HL-60 (cell line): ENCODE measurements at places on chromosomes 3 and 15.

DNA sequence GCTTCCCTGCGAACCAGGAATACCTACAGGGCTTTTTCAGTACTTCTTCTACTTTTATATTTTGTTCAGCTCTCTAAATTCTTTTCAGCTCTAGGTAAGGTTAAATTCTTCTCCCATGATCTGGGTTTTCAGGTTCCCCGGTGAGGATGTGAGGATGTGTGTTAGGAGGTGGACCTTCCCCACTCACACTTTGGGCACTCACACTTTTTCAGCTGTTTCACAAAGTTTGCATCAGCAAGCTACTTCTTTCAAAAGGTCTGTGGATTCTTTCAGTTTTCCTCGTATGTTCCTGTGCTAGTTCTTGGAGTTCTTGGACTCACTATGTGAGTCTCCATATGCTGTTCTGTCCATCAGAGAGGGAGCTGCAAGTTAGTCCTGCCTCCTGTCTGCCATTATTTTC is 13.9 kb upstream of the OR5K2 start:
- no peak for DNase-seq

DNA sequence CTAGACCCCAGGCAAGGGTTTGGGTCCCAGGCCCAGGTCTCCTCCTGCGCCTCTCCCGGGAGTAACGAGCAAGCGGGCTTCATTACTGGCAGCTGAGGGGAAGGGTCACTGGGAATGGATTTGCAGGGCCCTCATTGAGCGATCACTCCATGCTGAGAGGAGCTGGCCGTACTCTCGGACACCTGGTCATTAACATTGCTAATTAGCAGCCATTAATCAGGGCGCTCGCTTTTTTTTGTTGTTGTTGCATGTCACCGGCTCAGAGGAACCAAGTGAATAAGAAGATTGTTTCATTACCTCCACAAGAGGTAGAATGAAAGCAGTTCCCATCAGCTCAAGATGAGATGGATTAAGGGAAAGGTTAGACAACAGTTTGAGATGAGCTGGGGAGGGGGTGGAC is 293.0 kb upstream of the ATP11B start:
- DNase-seq, result no peak

- DNase-seq, result peak; percentile 69
These were observed at the start of gene MEIS2 for GRCh38 chr15:37100109-37100965. TSS of gene MEIS2 (minus strand) at chr15:37100549. CDS start at chr15:37099466, 1,083 bp downstream.

DNA sequence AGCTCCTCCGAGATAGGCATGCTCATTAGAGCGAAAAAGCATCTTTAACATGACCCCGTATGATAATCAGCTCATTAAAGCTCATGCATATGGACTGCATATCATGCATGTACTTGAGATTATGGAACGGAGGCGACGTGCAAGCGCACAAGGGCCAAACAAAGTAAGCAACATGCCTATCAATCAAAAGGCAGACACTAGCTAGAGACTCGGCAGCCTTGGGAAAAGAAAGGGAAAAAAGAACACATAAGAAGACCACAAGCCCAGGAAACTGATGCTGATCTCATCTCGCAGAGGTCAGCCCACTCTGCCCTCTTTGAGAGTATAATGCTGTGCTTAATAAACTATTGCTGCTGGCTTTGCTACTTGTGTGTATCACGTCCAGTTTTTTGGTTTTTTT is 2.6 kb upstream of the ACOX2 start:
- no peak for DNase-seq

GRCh38 chr3:56954125-56954524 is 106.3 kb upstream of the SPATA12 start:
- DNase-seq, result no peak

- no peak for DNase-seq
These were observed 18.3 kb downstream of the CALML4 start for GRCh38 chr15:68186671-68187397.

- DNase-seq, result no peak
These were observed 52.1 kb downstream of the BSN start for GRCh38 chr3:49606427-49606826.

DNA sequence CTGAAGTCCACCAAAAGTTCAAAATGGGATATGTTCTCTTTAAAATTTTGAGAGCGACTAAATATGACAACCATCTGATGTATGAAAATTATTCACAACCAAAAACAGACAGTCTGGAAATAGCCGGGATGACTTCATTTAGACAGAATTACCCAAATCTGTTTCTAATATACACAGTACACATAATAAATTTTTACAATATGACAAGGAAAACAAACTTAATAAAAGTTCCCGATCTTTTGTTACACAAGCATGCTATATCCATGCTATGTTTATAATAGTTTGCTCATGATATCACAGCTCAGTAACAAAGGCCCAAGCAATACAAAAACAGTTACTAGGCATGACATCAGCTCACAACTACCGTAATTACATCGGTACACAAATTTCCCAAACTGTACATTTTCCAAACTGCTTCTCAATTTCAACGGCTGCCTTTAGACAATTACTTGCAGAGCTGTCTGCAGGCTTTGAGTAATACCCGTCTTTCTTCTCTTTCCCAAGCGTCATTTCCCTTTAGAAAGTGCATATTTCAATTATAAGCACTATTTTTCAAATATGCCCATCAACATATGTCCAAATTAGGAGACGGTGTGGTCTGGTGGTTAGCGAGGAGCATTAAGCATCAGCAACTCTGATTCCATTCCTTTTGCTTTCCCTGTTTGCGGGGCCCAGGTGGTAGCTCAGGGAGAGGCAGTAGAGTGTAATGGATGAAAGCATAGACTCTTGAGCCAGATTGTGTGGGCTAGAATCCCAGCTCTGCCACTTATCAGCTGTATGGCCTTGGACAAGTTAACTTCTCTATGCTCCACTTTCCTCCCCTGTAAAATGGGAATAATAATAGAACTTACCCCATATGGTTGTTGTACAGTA is 481.2 kb downstream of the FOXP1 start:
- no peak for DNase-seq

- no peak for DNase-seq
These were observed 16.1 kb downstream of the AMOTL2 start for GRCh38 chr3:134357914-134358811.

DNA sequence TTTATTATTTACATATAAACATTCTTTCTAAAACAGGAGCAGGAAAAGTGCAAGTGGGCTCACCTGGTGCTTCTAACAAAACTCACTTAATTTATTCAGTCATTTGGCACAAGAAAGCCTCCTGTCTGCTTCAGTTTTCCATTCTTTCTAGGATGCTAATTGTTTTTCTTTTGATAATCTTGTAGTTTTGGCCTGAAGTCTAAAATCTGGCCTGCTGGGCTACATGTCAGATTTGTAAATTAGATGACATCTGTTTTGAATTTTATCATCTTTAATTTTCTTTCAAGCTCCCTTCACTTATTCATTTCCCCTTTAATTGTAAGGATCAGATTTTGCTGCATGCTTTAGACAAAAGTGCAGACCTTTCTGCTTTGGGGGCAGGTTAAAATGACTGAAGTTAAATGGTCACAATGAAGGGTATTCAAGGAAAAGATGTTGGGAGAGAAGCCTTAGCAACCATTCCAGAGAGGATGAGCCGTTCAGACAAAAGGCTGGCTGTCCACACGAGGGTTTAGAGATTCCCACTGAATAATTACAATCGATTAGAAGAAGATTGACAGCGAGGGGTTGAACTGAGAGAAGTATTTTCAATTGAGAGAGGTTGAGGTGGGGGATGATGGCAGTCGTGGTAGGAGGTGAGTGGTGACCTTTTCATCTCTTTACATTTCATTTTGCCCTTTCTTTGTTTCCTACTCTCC is 59.9 kb upstream of the PTX3 start:
- DNase-seq, result no peak

GRCh38 chr3:97037294-97037943 is 223.0 kb downstream of the EPHA6 start:
- DNase-seq, result no peak

DNA sequence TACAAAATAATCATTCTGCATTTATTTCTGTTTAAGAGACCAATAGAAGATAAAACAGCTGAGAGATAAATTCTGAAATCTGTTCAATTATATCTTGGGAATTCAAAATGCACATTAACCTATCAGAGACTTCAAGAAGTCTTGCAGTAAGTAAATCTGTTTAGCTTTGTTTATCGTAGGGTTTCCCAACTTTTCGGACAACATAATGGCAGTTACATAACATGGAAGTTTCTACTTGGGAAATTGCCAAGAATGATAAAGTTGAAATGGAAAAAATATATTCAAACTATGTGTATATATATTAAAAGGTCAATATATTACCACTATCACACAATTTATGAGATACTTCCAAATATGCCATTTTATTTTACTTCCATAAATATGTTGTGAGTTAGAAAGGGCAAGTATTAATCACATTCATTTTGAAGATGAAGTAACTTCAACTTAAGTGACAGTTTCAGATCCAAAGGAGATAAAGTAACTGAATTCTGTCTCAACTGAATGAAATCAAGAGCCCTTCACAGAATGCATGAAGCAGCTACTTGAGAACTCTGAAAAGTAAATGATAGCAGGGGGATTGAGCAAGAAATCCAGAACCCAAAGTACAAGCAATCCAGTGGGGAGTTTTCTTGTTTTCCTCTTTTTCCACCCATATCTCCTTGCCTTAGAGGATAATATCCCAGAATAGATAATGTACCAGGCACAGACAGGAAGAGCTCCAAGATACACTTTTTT is 108.8 kb downstream of the PLOD2 start:
- DNase-seq, result no peak

DNA sequence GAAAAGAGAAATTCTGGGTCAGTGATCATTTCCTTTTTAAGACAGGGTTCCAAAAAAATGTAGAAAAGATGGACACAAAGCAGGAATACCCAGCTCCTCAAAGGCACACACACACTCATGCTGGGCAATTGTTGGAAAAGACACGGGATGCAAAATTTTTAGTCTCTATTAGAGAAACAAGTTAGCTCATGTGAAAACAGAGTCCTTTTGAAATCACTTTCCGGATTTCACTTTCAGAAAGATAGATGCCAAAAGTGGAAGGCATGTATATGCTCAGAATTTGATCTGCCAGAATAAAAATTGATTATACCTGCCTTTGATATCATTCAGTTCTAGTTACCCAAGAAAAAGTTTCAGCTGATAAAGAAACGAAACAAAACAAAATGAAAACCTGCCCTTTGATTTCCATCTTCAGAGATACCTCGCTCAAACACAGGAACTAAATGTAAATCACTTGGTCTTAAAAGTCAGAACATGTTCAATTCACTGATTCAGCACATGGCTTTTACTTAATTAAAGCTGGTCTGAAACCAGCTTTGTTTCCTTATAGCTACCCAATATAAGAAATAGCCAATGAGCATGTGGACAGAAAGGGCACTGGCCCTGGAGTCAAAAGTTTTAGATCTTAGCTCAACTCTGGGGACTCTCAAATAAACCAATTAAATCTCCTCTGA is 52.8 kb downstream of the PLD1 start:
- no peak for DNase-seq

GRCh38 chr3:194447657-194448056 is 39.1 kb downstream of the ATP13A3 start:
- DNase-seq, result no peak

DNA sequence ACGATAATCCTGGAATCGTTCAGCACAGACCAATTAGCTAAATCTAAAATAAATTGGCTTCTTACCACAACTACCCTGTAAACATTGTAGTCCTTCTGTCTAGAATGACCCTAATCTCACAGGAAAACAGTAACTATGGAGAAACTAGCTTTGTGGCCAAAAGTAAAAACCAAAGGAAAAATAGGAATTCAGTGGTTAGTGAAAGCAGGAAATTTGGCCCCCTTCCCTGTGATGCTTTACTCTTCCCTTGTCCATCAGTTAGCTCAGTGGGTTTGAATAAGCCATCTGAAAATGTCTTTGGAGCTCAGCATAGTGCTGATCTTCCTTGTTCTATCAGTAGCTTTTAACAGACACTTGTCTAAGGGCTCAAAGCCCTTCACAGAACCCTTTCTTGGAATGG is 1.6 kb downstream of the NMD3 start:
- no peak for DNase-seq

- no peak for DNase-seq
These were observed 32.4 kb downstream of the MAP6D1 start for GRCh38 chr3:183792976-183793375.

DNA sequence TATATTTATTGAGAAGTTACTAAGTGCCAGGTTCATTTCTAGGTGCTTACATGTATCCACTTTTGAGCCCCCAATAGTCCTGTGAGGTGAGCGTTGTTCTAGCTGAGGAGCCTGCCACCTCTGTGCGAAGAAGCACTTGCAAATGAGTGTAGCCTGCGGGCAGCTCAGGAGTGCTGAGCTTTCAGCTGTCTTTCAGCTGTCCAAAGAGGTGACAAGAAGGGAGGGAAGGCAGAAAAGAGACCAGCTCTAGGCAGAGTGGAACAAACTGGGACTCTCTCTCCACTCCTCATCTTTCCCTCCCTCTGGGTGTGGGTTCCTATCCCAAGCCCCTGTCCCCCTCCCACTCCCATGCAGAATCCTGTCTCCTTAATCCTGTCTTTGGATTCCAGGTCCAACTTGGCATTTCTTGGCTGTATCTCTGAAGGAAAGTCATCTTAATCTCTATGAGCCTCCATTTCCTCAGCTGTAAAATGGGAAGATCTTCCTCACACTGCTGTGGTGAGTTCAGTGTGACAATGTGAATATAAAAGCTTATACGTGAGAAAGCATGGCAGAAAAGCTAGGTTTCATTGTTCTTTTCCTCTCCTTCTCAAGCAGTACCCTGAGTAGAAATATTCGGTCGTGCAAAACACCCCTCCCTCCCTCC is 6.7 kb upstream of the SRP14 start:
- no peak for DNase-seq

GRCh38 chr3:54777141-54777540 is 150.7 kb downstream of the LRTM1 start:
- DNase-seq, result no peak

GRCh38 chr3:185406121-185406620 is 43.2 kb downstream of the MAP3K13 start:
- DNase-seq, result no peak

- DNase-seq, result no peak
These were observed 527.9 kb upstream of the MDFIC2 start for GRCh38 chr3:70840106-70840870.

GRCh38 chr3:30945291-30945690 is 50.8 kb upstream of the GADL1 start:
- no peak for DNase-seq

- DNase-seq, result no peak
These were observed 17.1 kb upstream of the LZTFL1 start for GRCh38 chr3:45858809-45859543.

GRCh38 chr3:183008800-183009199 is 28.5 kb upstream of the DCUN1D1 start:
- no peak for DNase-seq

GRCh38 chr3:195109098-195109657 is 161.8 kb downstream of the XXYLT1 start:
- DNase-seq, result no peak

GRCh38 chr15:91909574-91909973 is 56.1 kb downstream of the SLCO3A1 start:
- no peak for DNase-seq

- no peak for DNase-seq
These were observed 261.2 kb upstream of the LRRFIP2 start for GRCh38 chr3:37435572-37435971.

GRCh38 chr3:33441225-33441976 is 1.2 kb upstream of the UBP1 start:
- DNase-seq, result no peak

- peak; percentile 29 for DNase-seq
These were observed 68.5 kb downstream of the TMCC1 start for GRCh38 chr3:129824926-129825541.

GRCh38 chr15:63048776-63049665 is 6.5 kb downstream of the TPM1 start:
- no peak for DNase-seq
